ENCODE measurements at places on chromosomes 4 and X.

GRCh38 chrX:130267956-130268448, 697 bp downstream of the ZNF280C start:
- DNase-seq = no peak

- no peak for DNase-seq
Observed at GRCh38 chr4:53205970-53206369, 159.9 kb downstream of the SCFD2 start.

GRCh38 chr4:91846233-91846632, 457.5 kb upstream of the GRID2 start:
- DNase-seq = no peak

DNA sequence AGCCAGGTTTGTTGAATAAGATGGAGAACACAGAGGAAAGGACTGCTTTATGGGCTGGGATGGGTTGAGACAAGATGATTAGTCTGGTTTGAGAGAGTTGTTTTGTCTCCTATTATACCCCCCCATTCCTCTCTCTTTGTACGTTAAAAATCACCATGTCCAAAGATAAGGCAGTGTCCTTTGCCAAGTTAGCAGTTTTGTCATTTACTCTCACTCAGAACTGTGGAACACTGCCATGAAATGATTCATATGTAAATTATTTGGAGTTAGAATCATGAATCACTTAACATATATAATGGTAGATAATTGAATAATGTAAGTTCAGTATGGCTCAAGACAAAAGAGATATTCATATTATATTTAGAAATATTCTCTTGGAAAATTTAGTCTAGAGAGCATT, 151.3 kb downstream of the DCLK2 start:
- DNase-seq = no peak
